ENCODE measurements at places on chromosomes 3 and 15. TPM values are rescaled to one million over a fixed set of nuclear protein-coding genes. Genes with fewer than 3 reads are reported as not detected.

Gene PRSS50
- not detected for total RNA-seq

Gene MTFMT
- total RNA-seq = 32.6 TPM

Gene GPR62
- total RNA-seq = not detected

Gene ADAMTS17
- 0.86 TPM for total RNA-seq

Gene CFAP44
- total RNA-seq = 0.16 TPM

Gene NUP210
- 0.04 TPM for total RNA-seq

Gene FGD5
- total RNA-seq = not detected

Gene CHRNA5
- 3.8 TPM for total RNA-seq

Gene LRRC31
- not detected for total RNA-seq

Gene GUCA1C
- total RNA-seq = not detected

Gene ANKRD34C
- total RNA-seq = not detected

Gene ACTRT3
- 1.9 TPM for total RNA-seq

Gene SLC51A
- total RNA-seq = not detected

Gene GPD1L
- total RNA-seq = 6.2 TPM

Gene PLSCR5
- total RNA-seq = not detected

Gene CIDEC
- not detected for total RNA-seq

Gene SPRED1
- 15.5 TPM for total RNA-seq

Gene INKA1
- 26.6 TPM for total RNA-seq

Gene ABI3BP
- total RNA-seq = 2.7 TPM

Gene ROBO2
- under 0.01 TPM for total RNA-seq

Gene SI
- not detected for total RNA-seq

Gene SERPINI2
- total RNA-seq = not detected

Gene KY
- not detected for total RNA-seq

Gene KCNMB2
- not detected for total RNA-seq

Gene GOLGA6L7
- total RNA-seq = not detected

Gene KIF15
- 12.6 TPM for total RNA-seq

Gene TTC23
- 16.5 TPM for total RNA-seq

Gene SOX14
- total RNA-seq = not detected

Gene ALG3
- total RNA-seq = 78.9 TPM

Gene ANKUB1
- 0.31 TPM for total RNA-seq

Gene UNC45A
- total RNA-seq = 50.8 TPM

Gene TMEM45A
- total RNA-seq = 4.4 TPM

Gene ISG20
- 27.8 TPM for total RNA-seq

Gene LYZL4
- not detected for total RNA-seq

Gene COPB2
- total RNA-seq = 114 TPM

Gene TMEM41A
- 13.7 TPM for total RNA-seq

Gene GMNC
- total RNA-seq = not detected

Gene EPHA6
- total RNA-seq = not detected

Gene RTP4
- not detected for total RNA-seq

Gene MTHFS
- 14.1 TPM for total RNA-seq

Measured in hair follicular keratinocyte (primary cell).